ENCODE measurements at places on chromosomes 16 and 17.
A peak's percentile ranks its signal among the peaks of the same experiment; 100 is the strongest.

GRCh38 chr16:82497139-82497538 is 129.6 kb upstream of the CDH13 start:
- DNase-seq: no peak

GRCh38 chr17:39674702-39675389 is 6.6 kb downstream of the PNMT start:
- DNase-seq: peak; percentile 42

DNA sequence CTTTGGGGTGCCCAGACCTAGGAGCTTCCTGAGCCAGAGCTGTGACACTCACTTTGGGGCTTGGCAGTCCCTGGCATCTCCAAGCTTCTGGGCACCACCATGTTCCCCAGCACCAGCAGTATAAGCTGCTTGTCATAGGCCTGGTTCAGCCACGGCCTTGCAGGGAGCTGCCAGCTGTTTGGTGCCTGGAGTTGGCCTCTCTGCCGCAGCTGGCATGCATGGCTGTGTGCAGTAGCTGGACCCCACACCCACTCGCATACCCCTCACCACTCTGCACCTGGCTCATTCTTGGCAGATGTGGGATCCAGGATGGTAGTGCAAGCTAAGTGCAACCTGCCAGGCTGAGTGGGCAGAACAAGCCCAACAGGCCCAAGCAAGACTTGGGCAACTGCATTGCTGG is 73.4 kb upstream of the BRD7 start:
- DNase-seq: no peak

DNA sequence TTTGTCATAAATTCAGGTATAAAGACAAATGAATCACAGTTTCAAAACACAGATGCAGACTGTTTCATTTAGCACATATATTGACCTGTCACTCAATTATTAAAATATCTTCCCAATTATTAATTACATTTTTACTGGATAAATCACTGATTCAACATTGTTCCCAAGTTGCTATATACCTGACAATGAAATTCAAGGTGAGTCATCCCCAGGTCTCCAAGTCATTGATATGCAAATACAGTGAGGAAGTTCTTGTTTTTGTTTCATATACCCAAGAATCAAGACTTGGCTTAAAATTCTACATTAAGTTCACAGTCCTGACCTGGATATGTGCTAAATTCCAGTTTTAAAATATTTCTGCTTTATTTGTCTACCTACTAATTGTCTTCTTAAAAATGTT is 599.3 kb upstream of the PSMD7 start:
- no peak for DNase-seq

- DNase-seq: no peak
Measured at GRCh38 chr16:81646561-81646960, 132.5 kb upstream of the PLCG2 start.

DNA sequence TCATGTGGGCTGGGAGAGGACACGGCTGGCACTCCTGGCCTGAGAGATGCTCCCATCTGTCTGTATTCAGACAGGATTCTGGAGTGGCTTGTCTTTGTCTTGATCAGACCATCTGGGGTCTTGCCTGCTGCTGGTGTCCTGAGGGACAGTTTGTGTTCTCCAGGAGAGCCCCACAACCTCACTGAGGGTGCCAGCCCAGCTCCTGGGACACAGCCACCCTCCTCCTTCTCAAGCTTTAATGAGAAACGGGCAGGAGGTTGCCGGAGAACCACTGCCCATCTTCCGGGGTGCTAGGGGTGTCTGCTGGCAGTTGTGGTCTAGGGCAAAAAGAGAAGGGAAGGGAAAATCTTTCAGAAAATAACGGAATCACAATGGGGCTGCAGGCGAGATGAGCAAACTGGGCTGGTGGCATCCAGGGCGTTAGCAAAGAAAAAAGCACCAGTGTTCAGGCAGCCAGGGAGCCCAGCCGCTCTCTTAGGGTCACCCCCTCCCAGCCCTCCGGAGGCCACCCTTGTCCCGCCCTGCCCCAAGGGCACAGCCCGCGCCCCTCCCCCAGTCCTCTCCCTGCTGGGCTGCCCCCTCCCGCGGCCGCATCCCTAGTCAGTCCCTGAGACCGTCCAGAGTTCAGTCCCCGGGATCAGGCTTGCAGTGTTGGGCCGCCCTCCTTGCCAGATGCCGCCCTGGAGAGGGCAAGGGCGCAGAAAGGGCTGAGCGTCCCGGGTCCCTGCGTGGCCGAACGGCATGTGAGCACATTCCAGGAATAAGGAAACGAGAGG is 824.7 kb downstream of the KCNJ18 start:
- DNase-seq: no peak

DNA sequence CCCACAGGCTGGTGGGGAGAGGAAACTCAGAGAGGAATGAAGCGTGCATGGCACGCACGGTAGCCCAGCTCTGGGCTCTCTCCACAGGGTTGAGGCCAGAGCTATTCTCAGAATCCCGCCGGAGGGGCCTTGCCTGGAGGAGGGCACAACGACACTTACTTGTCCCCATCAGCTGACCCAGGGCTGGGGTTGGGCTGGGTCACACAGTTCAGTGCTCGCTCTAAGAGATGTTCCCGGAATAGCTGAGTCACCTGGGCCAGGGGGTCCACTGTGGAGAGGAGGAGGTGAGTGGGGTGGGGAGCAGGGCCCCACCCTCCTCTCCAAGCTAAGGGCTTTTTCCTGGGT is 21.8 kb downstream of the SREBF1 start:
- no peak for DNase-seq

DNA sequence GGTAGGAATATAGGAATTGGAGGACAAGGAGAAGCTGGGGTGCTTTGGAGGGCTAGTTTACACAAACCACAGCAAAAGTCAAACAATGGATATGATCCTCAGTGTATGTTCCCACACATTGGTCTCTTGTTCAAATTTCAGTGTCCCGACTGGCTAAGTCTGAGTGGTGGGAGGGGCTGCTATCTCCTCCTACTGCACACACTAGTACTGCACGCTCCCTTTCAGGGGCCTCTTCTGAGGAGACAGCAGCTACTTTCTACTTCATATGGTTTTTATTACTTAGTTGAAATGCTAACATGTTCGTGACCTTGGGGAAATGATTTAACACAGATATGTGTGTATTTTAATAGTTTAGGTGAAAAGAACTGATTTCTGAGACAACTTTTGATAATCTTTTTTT is 18.8 kb upstream of the KRT10 start:
- DNase-seq: no peak

- DNase-seq: no peak
Measured at GRCh38 chr17:65438708-65439294, 122.6 kb downstream of the AXIN2 start.

DNA sequence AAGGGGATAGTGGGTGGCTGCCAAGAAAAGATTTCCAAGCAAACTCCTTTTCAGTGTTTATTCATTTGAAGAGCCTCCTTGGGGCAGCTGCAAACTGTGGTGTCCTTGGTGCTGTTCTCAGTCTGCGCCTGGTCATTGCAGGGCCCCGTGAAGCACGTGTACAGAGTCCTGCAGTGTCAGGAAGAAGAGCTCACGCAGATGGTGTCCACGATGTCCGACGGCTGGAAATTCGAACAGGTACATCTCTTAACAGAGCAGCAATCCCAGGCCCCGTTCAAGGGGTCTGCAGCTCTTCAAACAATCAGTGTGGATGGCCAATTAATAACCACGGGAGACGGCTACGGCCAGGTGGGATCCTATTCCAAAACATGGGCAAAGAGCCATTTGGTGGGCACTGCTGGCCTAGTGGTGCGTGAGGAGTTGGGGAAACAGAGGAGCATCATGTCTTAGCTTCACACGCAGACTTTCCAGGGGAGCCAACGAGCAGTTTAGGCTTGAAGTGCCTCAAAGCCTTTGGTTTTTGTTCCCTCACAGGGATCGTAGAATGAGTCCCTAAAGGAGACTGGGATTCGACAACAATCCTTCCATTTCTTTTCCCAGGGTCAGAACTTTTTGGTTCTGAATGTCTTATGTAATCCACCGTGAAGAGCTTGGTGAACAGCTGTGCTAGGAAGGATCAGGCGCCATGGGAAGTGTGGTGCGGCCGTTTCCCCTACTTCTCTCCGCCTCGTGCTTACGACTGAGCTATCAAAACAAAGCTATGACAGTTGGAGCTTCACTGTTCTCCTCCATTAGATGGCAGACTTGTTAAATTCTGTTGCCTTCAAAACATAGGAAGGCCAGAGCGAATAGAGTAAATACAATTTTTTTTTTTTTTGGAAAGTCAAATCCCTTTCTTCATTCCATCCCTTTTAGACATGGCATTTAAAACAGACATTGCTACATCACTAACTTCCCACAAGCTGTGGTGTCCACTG is 12.6 kb downstream of the KCTD2 start:
- peak; percentile 39 for DNase-seq

DNA sequence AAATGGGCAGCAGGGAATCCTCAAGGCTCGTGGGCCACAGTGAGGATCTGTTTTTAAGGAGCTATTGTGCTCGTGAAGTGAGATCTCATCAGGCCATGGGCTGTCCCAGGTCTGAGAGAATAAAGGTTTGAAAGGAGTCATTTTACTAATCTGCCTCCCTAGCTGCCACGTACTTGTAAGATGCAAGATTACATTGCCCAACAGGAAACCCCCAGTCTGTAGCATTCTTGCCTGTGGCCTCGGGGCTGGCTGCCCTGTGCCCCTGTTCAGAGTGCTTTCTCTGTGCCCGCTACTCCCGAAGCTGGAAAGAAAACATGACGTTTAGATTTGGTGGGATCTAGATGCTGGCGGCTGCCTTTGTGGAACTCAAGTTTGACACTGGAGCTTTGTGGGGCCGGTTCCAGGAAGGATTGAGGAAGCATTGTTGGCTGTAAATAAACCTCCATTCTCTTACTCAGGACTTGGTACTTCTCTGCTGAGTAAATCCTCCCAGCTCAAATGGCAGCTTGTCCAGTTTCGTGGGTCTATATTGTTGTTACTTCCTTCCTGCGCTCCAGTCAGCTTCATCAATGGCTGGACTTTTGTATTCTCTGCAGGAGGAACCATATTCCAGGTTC is 21.2 kb downstream of the SAP30BP start:
- DNase-seq: no peak

DNA sequence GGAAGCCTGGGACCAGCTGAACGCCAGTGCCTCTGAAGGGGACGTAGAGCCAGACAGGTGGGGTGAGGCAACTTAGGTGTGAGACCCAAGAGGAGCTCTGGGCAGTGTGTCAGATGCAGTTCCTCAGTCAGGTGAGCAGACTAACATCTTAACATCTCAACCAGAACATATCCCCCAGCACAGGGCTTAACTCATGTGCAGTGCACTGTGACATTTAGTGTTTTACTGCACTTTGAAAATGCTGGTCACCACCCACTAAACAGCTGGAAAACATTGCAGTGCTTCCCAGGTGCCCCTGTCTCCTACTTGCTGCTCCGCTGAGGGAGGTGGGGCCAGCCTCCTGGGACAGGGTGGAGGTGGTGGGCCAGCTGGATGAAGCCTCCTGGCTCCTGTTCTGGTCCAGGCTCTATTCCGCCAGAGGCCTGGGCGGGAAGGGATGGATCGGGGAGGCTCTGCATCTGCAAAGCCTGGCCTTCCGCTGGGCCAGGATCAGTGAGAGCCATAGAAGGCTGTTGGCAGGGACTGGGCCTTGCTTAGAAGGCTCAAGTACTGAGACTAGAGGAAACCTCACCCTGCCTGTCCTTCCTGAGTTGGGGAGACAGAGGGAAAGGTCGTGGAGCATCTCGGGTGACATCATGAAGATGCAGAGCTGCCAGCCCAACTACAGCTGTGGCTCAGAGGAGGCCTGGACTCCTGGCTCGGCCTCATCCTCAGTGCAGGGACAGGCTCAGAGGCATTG is 7.9 kb upstream of the MRC2 start:
- no peak for DNase-seq

DNA sequence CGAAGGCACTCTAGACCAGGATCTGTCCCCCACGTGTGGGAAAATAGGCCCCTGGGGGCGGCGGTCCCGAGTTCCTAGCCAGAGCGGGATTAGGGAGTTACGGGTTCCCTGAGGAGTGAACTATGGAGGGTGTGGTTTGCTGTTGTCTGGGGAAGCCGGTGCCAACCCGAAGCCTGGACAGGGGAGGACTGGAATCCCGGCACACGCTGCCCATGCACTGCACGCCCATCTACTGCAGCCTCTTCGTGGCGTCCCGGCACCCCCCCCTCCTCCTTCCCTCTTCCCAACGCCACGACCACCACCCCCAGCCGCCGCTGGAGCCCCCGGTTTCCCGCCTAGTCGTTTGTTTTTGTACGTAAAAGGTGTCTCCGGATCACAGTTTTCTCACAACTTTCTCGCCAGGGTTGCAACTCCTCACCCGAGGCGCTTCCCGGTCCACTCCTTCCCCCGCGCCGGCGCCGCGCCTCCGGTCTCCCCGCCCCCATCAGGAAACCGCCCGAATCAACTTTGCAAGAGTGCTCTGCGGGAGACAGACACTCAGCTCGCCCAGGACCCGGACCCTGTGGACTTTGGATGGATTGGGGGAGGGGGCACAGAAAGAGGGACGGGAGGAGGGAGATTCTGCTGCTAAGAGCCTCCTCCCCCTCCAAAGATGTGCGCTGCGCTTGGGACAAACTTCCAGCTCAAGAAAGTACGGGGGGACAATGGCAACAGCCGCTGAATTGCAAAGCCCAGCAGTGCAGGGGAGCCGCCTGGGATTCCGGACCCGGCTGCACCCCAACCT is 1.4 kb upstream of the LHX1 start:
- no peak for DNase-seq

DNA sequence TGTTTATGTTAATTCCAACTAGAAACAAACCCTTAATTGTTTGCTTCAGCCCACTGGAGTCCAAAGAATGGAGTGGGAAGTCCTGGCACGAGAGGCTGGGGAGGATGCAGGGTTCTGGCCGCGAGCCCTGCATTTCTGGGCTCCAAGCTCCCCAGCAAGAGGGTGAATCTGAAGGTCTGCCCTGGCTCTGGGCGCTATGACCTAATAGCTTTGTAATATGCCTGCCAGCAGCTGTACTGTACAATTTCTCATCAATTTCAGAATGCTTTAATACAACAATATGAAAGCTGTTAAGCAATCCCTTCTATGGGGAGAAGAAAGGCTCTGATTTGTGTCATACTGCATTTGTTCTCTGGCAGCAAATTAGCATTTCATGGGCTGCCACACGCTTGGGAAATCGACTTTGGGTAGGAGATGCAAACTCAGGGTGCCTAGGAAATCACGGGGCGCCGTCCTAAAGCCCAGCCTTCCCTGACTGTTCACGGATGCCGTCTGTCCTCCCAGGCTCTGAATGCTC is 43.8 kb downstream of the NDEL1 start:
- no peak for DNase-seq

- peak; percentile 92 for DNase-seq
Measured at GRCh38 chr16:87806641-87807546, 41.1 kb upstream of the KLHDC4 start.

GRCh38 chr16:51431517-51432241 is 280.6 kb upstream of the SALL1 start:
- no peak for DNase-seq

DNA sequence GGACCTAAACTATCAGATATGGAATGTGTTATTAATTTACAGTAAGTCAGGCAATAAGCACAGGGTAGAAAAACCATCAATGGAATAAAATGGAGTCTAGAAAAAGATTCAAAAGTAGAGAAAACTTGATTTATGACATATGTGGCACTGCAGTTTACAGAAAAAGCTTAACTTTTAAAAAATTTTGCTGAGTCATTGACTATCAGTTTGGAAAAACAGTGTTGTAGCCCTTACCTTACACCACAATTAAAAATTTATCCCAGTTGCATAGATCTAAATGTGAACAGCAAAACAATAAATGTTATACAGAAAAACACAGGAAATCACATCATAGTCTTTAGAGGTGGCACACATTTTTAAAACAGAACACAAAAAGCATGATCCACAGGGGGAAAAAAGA is 108.5 kb downstream of the USP22 start:
- no peak for DNase-seq

- DNase-seq: no peak
Measured at GRCh38 chr16:963913-964312, 6.9 kb downstream of the LMF1 start.

All from erythroblast (primary cell).